Pulmonary artery endothelial cell (primary cell): ENCODE measurements at places on chromosomes 7 and 10. TPM values are rescaled to one million over a fixed set of nuclear protein-coding genes. Genes with fewer than 3 reads are reported as not detected.

SLC18A3 gene
- total RNA-seq: not detected in 2 replicates

SPDYE9 gene
- total RNA-seq: not detected in 2 replicates

CABCOCO1 gene
- total RNA-seq: 0.33 TPM in 1 of 2 replicates, not detected in the other

ANKRD2 gene
- total RNA-seq: 0.78 and 1.8 TPM in 2 replicates

ACADSB gene
- 4.5 and 5.7 TPM in 2 replicates for total RNA-seq

LRRC4 gene
- 0.40 and 0.99 TPM in 2 replicates for total RNA-seq

LRRC61 gene
- 0.07 and 0.25 TPM in 2 replicates for total RNA-seq

FBXL13 gene
- total RNA-seq: 0.73 and 3.0 TPM in 2 replicates

HDAC9 gene
- 4.7 and 10.9 TPM in 2 replicates for total RNA-seq

CNNM1 gene
- under 0.01 and 0.04 TPM in 2 replicates for total RNA-seq

NUTM2E gene
- 0.04 and 0.07 TPM in 2 replicates for total RNA-seq

TEX47 gene
- total RNA-seq: not detected in 2 replicates

ZP3 gene
- 1.3 TPM in 2 replicates for total RNA-seq

GIMAP5 gene
- 2.1 and 4.4 TPM in 2 replicates for total RNA-seq

EBLN1 gene
- total RNA-seq: not detected in 2 replicates

EVX1 gene
- not detected in 2 replicates for total RNA-seq

GPRIN2 gene
- total RNA-seq: not detected in 2 replicates

NPY gene
- not detected in 2 replicates for total RNA-seq

TMEM140 gene
- total RNA-seq: 13.4 and 44.6 TPM in 2 replicates

LLCFC1 gene
- not detected in 2 replicates for total RNA-seq

PNLIP gene
- not detected in 2 replicates for total RNA-seq

EN2 gene
- total RNA-seq: 0.04 TPM in 1 of 2 replicates, not detected in the other

MACC1 gene
- total RNA-seq: under 0.01 TPM in 2 replicates

PROSER2 gene
- 6.5 and 6.8 TPM in 2 replicates for total RNA-seq

EGR2 gene
- total RNA-seq: 0.04 and 0.07 TPM in 2 replicates

MDFIC gene
- 16.2 and 40.6 TPM in 2 replicates for total RNA-seq

LRMDA gene
- total RNA-seq: 7.2 and 14.6 TPM in 2 replicates

SPDYE2 gene
- total RNA-seq: not detected in 2 replicates

TMEM176B gene
- total RNA-seq: not detected in 2 replicates

MARVELD1 gene
- total RNA-seq: 17.3 and 21.2 TPM in 2 replicates

ACSM6 gene
- total RNA-seq: not detected in 2 replicates

TBC1D12 gene
- total RNA-seq: 12.7 and 13.4 TPM in 2 replicates

ADRB1 gene
- total RNA-seq: 0.13 and 0.28 TPM in 2 replicates

TNPO3 gene
- 78.1 and 91.4 TPM in 2 replicates for total RNA-seq

HHEX gene
- 46.5 and 50.5 TPM in 2 replicates for total RNA-seq

INTS1 gene
- total RNA-seq: 38.6 and 39.2 TPM in 2 replicates

CCDC3 gene
- total RNA-seq: 0.18 and 0.66 TPM in 2 replicates

BEND7 gene
- 13.9 and 16.5 TPM in 2 replicates for total RNA-seq

COMTD1 gene
- 10.1 and 10.4 TPM in 2 replicates for total RNA-seq

NSUN5 gene
- 5.0 and 7.8 TPM in 2 replicates for total RNA-seq

CHAT gene
- total RNA-seq: not detected in 2 replicates

C10orf62 gene
- not detected in 2 replicates for total RNA-seq

CALML3 gene
- not detected in 2 replicates for total RNA-seq

CALN1 gene
- not detected in 2 replicates for total RNA-seq

GFRA1 gene
- 0.07 and 2.1 TPM in 2 replicates for total RNA-seq

PRSS2 gene
- not detected in 2 replicates for total RNA-seq

ZNF804B gene
- total RNA-seq: not detected in 2 replicates

POT1 gene
- total RNA-seq: 37.2 and 42.7 TPM in 2 replicates

ST7 gene
- total RNA-seq: 21.4 and 22.4 TPM in 2 replicates

OR2A5 gene
- total RNA-seq: not detected in 2 replicates

GJC3 gene
- not detected in 2 replicates for total RNA-seq

ASAH2 gene
- total RNA-seq: 0.46 and 1.7 TPM in 2 replicates

LARP4B gene
- total RNA-seq: 34.1 and 39.5 TPM in 2 replicates

DLX6 gene
- total RNA-seq: not detected in 2 replicates

H2BK1 gene
- not detected in 2 replicates for total RNA-seq

SAMD9L gene
- 15.0 and 26.8 TPM in 2 replicates for total RNA-seq
